Caki2 (cell line): ENCODE measurements at places on chromosomes 3 and 15.

GRCh38 chr3:8452112-8452511, 49.5 kb upstream of the LMCD1 start:
- no peak for DNase-seq

GRCh38 chr3:126199256-126199655, 18.9 kb upstream of the ALDH1L1 start:
- no peak for DNase-seq

DNA sequence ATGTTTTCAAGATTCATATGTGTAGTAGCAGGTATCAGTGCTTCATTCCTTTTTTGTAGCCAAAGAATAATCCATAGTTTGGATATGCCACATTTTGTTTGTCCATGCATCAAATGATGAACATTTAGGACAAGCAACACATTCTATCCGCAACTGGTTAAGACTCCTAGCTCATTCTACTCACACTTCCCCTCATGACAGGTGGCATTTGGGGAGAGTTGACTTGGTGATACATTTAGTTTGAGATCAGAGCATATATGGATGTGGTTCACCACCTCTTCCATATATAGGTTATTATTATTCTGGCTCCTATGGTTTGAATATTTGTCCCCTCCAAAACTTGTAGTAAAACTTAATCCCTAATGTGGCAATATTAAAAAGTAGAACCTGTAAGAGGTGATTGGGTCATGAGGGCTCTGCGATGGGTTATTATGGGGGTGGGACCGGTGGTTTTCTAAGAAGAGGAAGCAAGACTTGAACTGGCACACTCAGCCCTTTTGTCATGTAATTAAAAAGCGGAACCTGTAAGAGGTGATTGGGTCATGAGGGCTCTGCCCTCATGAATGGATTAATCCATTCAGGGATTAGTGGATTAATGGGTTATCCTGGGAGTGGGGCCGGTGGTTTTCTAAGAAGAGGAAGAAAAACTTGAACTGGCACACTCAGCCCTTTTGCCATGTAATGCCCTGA, 75.3 kb upstream of the HRH1 start:
- no peak for DNase-seq

- no peak for DNase-seq
Observed at GRCh38 chr15:38781196-38781595, 216.6 kb upstream of the RASGRP1 start.

GRCh38 chr3:177981576-177981975, 554.7 kb upstream of the KCNMB2 start:
- no peak for DNase-seq

DNA sequence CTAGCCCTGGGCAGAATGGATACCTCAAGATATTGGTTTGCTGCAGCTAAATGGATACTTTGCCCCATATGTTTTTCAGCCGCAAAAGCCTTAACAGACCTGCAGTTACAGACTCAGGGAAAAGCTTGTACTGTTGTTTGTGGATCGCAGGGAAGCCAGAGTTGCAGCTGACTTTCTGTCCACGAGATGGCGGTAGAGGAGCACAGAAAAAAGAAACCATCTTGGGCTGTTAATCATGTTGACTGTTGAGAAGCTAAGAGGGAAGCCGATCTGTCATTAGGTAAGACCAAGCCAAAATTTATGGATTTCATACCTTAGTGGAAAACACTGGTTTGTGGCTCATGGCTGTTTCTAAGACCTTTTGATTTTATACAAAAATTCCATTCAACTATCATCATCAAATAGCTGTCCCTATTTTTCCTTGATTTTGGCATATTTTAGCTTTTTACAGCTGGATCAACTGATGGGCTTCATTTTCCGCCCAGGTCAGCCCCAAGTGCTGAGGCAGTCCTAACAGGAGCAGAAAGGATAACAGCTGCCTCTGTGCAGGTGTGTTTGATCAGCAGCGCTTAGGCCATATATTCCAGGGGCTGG, 205.7 kb upstream of the ZPLD1 start:
- DNase-seq: peak; percentile 72

DNA sequence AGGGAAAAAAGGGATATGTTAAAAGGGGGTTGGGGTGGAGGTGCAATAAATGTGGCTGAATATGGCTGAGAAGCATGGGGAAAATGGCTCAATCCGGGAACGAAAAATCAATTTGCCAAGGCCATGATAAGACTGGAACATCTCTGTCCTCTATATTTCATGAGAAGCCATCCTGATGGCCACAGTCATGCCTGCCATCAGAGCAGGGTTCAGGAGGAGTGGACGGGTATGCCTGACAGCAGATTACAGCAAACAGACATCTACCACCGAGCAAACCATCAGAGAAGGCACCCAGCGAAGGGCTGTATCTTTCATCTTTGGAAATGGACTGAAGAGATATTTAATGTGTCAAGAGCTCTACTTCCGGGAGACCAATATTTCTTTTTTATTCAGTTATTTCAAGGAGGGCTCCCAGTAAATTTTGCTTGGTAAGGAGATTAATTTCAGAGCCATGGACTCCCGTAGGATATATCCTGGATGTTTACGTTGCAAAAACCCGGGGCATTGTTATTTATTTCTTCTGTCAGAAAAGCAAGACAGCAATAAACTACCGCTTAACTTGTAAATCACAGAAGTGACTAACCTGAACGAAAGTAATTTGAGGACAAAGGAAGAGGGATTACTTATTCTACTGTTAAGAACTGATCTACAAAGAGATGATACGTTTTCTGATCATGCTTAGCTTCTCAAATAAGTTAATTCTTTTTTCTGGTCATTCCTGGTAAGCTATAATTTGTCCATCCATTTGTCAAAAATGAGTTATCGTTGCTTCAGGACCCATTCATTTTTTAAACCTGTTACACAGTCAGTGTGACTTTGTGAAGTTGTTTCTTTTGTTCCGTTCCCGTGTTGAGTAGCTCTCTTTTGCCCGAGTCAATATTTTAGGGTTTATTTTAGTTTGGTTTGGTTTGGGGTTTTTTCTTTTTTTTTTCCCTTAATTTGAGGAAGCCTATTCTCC, 80.6 kb upstream of the CHD2 start:
- DNase-seq: no peak
